NCI-H1694 (cell line): ENCODE measurements at places on chromosomes 6 and 20.
A peak's percentile ranks its signal among the peaks of the same experiment; 100 is the strongest.

DNA sequence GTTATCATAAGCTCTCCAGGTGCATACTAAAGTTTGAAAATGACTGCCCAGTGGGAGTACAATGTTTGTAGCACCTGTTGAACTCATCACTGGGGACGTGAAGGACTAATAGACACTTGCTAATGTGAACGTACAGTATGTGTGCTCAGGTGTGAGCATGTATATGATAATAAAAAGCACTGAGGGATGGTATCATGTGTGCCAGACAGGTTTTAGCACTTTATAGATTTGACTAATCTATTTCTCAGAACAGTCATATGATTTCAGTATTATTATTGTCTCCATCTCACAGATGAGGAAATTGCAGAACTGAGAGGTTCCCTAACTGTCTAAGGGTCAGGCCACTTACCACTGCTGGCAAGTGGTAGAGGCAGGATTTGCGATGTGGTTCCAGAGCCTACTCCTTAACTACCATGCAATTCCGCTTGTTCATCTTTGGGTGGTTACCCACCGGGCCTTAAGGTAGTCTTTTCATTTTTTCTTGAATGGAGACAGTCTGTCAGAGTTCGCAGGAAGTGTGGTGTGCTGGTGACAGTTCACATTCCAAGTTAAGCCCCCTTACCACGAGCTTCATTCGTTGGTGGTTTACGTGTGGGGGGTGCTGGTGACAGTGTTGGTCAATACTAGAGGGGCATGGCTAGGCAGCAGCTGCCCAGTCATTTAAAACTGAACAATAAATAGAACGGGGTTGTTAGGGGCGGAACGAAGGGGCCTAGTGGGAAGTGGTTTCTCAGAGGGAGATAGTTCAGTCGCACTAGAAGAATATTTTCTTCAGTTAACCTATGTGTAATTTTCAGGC is 46.8 kb downstream of the RREB1 start:
- no peak for DNase-seq

- no peak for DNase-seq
These were observed 758.3 kb downstream of the KIF16B start for GRCh38 chr20:15814911-15815310.

GRCh38 chr6:20845592-20845991 is 311.3 kb downstream of the CDKAL1 start:
- DNase-seq: no peak

GRCh38 chr20:44370639-44371218 is 15.2 kb downstream of the HNF4A start:
- no peak for DNase-seq

GRCh38 chr20:36887752-36888090 is 11.8 kb downstream of the TLDC2 start:
- no peak for DNase-seq

- no peak for DNase-seq
These were observed 86.7 kb downstream of the BMP6 start for GRCh38 chr6:7812623-7813022.

DNA sequence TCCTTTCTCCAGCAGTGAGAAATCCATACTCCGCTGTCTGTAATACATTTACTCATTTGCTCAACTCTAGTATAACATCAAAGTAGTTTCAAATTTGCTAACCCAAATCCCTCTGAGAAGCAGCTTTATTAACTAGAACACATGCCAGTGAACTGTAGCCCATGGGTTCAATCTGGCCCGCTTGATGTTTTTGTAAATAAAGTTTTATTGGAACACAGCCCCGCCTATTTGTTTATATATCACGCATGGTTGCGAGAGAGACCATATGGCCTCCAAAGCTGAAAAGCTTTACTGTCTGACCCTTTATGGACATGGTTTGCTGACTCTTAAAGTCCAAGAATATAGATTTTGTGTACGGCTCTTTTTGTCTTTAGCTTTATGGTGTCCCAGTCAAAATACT is 32.2 kb downstream of the CDYL start:
- DNase-seq: no peak

DNA sequence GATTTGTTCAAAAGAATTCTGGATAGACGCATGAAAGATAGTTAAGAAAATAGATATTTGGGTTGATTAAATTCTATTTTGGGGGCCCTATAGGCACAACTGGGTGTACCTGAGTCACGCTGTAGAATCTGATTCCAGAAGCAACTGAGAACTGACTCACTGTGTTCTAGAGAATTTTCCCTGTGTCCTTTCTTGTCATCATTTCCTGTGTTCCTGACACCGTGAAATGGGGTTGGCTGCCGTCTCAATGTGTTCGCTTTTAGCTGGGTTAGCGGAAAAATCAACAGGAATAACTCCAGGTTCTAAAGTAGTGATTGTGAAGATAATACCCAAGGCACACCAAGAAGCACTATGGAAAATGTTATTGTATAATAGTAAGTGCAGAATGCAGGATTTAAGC is 5.0 kb downstream of the GCNT2 start:
- DNase-seq: no peak

DNA sequence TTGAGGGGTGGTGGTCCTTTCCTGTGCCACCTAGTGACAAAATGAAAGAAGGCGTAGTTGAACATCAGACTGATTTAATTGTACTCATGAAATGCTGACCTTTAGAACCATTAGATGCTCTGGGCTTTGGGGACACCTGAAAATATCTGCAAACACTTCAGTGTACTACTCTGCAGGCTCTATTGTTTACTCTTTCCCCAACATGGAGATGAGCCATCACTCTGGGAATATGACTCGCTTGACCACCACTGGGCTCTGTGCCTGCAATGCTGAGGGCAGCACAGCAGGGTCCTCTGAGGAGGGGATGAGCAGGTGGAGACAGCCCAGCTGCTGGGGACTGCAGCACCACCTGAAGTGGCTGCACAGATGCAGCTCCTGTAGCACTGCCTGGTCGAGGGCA is 74.8 kb upstream of the SLC24A3 start:
- no peak for DNase-seq

GRCh38 chr6:82094166-82094806 is 153.3 kb downstream of the IBTK start:
- DNase-seq: no peak

DNA sequence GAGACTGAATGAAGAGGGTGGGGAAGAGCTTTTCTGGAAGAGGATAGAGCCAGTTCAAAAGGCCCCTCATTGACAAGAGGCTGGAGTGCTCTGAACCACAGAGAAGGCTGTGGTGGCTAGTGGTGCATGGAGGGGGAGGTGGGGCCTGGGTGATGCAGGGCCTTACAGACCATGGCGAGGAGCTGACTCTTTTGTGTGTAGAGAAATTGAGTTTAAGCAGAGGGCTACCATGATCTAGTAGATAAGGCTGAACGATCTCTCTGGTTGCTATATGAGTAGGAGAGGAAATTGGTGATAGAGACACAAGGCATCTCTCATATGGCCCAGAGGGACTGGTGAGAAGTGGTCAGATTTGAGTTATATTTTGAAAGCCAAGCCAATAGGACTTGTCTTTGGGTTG is 137.6 kb downstream of the UST start:
- no peak for DNase-seq

DNA sequence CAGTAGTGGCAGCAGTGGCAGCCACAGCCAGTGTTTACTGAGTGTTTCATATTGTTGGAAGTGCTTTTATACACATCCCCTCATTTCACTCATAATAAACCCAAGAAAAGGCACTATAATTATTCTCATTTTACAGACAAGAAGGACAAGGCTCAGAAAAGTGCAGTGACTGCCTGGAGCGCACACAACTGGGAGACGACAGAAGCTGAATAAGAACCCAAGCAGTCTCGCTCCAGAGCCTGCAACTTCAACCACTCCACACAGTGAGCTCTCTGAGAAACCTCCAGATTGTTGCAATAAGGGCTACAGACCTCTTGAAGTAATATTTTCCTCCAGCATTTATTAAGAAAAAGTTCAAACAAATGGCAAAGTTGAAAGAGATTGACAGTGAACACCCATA is 76.9 kb downstream of the PLCG1 start:
- no peak for DNase-seq

DNA sequence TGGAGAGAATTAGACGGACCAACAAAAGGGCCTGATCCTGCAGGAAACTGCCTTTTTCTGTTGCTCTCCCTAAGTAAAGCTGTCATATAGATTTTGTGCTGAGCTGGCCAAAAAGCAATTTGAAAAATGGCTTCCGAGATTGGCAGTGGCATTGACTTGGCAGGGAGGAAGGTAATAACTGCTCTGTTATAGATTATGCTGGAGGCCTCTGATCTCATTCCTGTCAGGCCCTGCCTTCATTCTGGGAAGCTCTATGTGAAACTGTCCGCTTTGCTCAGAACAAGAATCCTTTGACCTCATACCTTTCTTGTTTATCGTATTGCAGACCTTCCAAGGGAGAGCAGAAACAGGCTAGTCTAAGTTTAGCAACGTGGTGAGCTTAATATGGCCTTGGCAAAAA is 234.4 kb downstream of the PHACTR1 start:
- DNase-seq: no peak

DNA sequence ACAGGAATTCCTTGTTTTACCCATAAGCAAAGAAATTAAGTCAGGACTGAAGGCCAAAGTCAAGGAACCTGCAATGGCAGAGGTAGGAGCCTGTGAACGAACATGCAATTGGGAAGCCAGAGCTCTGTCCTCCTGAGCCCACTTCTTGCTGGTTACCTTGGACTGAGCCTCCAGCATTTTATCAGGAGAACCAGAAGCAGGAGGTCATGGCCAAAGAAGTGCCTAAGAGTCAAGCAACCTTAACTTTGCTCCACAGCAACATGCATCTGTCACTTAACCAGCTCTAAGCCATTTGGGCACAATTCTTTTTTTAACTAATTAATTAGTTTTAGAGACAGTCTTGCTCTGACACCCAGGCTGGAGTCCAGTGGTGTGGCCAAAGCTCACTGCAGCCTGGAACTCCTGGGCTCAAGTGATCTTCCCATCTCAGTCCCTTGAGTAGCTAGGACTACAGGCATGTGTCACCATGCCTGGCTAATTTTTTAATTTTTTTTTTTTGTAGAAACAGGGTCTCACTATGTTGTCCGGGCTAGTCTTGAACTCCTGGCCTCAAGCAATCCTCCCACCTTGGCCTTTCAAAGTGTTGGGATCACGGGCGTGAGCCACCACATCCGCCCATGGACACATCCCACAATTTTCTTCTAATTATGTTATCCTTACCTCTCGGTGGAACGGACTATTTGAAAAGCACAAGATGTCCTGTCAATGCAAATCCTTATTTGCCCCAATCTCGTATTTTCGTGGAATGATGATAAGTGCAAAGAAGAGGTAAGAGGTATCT is 334.2 kb downstream of the CD83 start:
- DNase-seq: no peak

DNA sequence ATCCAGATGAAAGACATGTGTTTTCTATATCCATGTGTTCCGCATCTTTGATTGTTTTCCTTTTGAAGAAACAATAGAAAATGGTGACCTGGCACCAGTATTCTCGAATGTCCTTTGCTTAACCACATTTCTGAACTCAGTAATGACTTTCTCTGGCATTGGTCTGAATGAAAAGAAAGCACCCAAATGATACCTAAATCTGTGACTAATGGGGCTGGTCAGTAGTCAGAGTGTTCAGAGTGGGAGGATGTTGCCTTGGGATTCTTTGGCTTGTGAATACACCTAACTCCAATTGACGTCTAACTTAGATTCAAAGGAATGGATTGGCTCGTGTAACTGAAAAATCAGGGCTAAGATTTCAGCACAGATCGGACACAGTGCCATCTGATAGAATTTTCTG is 27.1 kb downstream of the PARD6B start:
- no peak for DNase-seq

DNA sequence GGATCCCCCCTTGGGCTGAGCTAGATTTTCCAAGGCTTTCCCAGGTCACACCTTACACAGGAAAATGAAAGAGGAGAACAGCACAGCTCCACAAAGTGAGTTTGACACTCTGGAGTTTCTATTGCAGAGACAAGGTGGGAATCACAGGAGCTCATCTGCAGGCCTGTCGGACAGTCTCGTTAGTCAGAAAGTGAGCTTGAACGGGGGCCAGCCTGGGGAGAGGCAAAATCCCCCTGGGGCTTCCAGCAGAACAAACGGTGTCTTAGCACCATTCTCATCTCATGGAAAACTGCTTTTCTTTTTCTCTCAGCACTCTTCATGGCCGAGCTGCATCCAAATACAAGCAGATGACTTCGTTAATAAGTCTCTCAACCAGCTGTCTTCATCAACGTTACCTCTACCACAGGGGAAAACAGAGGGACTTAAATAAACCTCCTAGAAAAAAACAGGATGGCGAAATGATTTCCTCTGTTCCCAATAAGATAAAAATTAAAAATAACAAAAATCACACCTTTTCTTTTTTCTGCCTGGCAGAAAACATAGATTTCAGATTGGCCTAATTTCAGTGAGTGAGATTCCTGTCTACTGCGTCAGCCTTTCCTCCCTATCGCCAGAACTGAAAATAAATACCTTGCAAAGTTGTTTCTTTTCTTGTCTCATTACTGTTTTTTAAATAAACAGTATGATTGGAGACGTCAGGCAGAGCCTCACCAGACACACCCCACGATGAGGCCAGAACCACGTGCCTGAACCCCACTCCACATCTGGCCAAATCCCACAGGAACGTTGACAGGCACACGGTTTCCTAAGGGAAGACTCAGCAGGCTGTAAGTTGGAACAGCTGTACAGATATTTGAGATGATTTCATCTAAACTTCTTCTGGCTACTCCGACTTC is 219.0 kb downstream of the TTLL2 start:
- DNase-seq: no peak

DNA sequence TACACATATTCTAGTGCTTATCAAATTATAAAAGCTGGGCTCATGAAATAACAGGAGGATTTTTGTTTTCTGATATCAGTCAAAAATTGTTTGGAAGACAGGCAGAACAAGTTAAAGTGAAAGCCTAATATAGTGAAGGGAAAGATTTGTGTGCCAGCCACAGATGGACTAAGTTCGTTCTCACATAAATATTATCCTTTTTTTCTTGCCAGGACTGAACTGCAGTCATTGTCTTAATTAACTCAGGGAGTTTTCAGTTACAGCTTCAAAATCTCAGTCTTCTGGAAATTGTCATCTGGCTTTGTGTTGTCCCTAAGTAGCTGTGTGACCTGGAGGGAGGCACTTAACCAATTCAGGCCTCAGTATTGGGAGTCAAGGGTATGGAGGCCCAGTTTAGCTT is 40.7 kb downstream of the PLCB4 start:
- no peak for DNase-seq

- DNase-seq: no peak
These were observed 2.8 kb downstream of the PDE10A start for GRCh38 chr6:165659945-165660856.

GRCh38 chr6:162026843-162027242 is 700.7 kb downstream of the PRKN start:
- no peak for DNase-seq

GRCh38 chr20:23878787-23879186 is 761 bp downstream of the CST5 start:
- DNase-seq: no peak

DNA sequence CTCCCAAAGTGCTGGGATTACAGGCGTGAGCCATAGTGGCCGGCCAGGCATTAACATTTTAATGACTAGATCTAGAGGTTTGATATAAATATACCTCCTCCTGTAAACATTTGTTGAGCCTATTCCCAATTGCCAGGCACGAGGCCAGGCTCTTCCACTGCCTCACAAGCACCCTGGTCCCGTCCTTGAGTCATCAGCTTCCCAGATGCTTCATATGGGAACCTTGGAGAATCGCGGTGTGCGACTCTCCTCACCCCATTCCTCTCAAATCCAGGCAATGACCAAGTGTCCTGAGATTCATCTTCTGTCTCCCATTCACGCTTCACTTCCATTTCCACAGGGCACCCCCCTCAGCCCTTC is 35.9 kb upstream of the PIM1 start:
- no peak for DNase-seq

- peak; percentile 64 for DNase-seq
These were observed at the start of gene CDKN1A for GRCh38 chr6:36678488-36679042. Gene CDKN1A (plus strand): TSS chr6:36678714. CDS start chr6:36684102, 5,388 bp downstream.
